ACHN (cell line): ENCODE measurements at places on chromosomes 5 and 9.

GRCh38 chr5:1107167-1108022, 4.5 kb downstream of the SLC12A7 start:
- DNase-seq = no peak

- no peak for DNase-seq
Observed at GRCh38 chr5:56685503-56686217, 129.7 kb upstream of the MAP3K1 start.

GRCh38 chr5:74430631-74431289, 209.8 kb downstream of the ENC1 start:
- no peak for DNase-seq

GRCh38 chr5:674630-675011, 18.5 kb downstream of the TPPP start:
- no peak for DNase-seq

- DNase-seq = no peak
Observed at GRCh38 chr9:20442461-20443319, 179.6 kb downstream of the MLLT3 start.

DNA sequence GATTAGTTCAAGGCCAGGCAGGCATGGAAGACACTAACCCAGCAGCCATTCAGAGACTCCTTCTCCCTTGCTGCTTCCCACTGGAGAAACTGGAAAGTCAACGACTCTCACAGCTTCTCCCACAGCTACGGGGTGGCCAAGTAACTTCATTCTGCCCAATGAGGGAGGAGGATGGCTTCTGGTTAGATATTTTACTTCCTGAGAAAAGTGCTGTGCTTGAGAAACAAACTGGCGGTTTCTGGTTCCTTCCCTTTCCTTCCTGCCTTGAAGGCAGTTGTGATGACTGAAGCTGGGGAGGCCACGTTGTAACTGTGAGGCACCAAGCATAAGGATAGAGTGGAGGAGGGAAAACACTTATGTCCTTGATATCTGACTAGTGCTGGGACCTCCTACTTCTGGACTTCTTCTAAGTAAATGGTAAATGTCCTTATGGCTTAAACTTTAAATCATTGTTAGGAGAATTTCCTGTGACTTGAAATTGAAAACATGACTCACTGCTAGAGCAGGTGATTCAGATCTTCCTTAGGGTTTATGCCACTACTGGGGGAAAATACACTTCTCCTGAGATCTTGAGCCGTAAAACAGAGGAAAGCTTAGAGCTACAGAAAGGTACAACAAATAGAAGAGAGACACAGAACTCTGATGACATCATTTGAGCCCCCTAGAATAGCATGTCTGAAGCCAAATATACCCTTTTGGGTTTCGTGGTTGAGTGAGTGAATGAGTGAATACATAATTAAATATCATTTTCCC, 3.1 kb upstream of the GNPDA1 start:
- peak; percentile 64 for DNase-seq

DNA sequence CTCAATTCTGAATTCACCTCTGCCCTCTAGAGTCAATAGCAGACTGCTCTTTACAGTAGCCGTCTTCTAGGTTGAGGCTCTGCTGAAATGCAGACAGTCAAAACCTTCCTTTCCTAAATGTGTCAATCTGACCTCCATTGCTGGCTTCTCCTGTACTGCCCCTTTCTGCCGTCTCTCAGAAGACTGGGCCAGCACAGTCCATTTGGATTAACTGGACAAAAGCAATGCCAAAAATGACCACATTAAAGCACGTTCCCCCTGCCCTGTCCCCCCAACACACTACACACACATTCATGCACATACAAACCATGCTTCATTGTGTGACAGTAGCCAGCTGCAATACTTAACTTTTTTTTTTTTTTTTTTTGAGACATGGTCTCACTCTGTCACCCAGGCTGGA, 130.2 kb upstream of the LIFR start:
- DNase-seq = no peak

- DNase-seq = peak; percentile 45
Observed at GRCh38 chr9:87337335-87338087, 160.2 kb upstream of the DAPK1 start.

GRCh38 chr9:88773627-88774244, 217.5 kb upstream of the S1PR3 start:
- no peak for DNase-seq

DNA sequence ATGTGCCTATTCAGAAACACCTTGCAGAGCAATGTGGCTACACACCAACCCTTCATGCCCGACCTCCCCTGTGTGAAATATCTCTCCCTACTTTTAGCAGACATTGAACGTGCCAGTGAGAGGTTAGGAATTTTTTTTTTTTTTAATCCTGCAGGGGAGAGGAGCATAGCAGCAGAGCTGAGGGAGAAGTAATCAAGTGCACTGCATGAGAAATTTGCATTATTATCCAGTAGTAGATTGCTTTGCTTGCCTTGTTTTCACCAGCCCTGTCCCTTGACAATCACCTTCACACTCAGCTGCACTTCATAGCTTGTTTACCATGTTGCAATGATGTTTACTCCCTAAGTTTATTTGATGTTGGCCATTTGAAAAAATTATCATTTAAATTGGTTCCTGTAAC, 489.6 kb upstream of the ZNF608 start:
- no peak for DNase-seq

GRCh38 chr9:14344053-14344524, 30.1 kb upstream of the NFIB start:
- DNase-seq = no peak

GRCh38 chr9:72857624-72857996, 95.2 kb downstream of the ALDH1A1 start:
- no peak for DNase-seq
